Activated CD8-positive, alpha-beta T cell treated with anti-CD3 and anti-CD28 coated beads for 36 hours (primary cell): ENCODE measurements at places on chromosomes 1 and 21. TPM values are rescaled to one million over a fixed set of nuclear protein-coding genes. Genes with fewer than 3 reads are reported as not detected.

DNA sequence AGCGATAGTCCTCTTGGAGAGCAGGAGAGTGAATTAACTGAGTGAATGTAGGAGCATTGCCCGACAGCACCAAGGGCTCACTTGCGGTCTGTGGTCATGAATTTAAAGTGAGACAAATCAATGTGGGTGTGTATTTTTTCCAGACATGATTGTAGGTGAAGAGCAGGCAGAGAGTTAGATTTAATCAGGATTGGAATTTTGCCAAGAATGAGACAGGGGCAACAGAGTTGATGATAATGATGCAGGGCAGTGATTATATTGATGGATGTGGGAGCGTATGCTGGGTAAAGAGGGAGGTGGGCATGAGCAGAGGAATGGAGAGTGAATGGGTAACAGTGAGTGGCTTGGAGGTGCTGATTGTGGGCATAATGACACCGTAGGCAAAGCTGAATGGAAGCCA, 20.0 kb upstream of the SYT6 start:
- H3K4me1 ChIP-seq: peaks cover 4% of the 10 kb centered on the region
- no peak overlapping the region for H3K27ac ChIP-seq
- no peaks in the 10 kb centered on the region for H3K36me3 ChIP-seq

GRCh38 chr21:27795418-27795817, 828.5 kb upstream of the ADAMTS5 start:
- H3K4me3 ChIP-seq: no peak overlapping the region
- H3K4me1 ChIP-seq: no peaks in the 10 kb centered on the region
- no peak overlapping the region for H3K27ac ChIP-seq
- no peak for DNase-seq
- no peaks in the 10 kb centered on the region for H3K27me3 ChIP-seq

IL12RB2 gene
- 29.1 TPM for total RNA-seq

LPGAT1 gene
- total RNA-seq: 16.7 TPM

OPTC gene
- not detected for total RNA-seq

- H3K4me3 ChIP-seq: peak overlapping the region; percentile 52
- peaks cover 63% of the 10 kb centered on the region for H3K4me1 ChIP-seq
- H3K36me3 ChIP-seq: peaks cover 5% of the 10 kb centered on the region
- peak overlapping the region; percentile 92 for H3K27ac ChIP-seq
- DNase-seq: peak; percentile 77
- H3K27me3 ChIP-seq: no peaks in the 10 kb centered on the region
These were observed 4.0 kb downstream of the ZBTB7B start for GRCh38 chr1:155006601-155007101.

RPE65 gene
- not detected for total RNA-seq

BARHL2 gene
- total RNA-seq: not detected

DNA sequence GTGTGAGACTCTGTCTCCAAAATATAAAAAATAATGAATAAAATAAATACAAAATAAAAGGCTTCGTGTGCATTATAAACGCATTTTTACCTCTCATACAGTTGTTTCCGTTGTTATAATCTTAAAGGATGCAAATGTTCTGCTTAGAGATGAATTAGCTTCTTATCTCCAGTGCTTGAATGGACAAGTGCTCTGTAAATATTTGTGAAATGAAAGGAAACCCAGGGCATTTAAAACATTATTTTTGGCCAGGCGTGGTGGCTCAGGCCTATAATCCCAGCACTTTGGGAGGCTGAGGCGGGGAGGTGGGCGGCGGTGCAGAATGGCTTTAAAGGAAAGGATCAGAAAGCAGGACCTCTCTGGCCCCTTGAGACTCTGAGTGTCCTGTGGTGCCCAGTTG, 94.5 kb downstream of the HUNK start:
- H3K36me3 ChIP-seq: no peaks in the 10 kb centered on the region
- DNase-seq: no peak
- H3K27me3 ChIP-seq: no peaks in the 10 kb centered on the region

HDGF gene
- 235 TPM for total RNA-seq

DNA sequence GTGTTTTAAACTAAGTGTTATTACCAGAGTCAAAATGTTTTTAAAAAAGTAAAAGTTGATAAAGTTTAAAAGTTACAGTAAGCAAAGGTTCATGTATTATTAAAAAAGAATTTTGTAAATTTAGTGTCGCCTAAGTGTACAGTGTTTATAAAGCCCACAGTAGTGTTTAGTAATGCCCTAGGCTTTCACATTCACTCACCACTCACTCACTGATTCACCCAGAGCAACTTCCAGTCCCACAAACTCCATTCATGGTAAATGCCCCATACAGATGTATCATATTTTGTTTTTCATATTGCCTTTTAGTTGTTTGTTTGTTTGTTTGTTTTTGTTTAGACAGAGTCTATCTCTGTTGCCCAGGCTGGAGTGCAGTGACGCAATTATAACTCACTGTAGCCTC, 353.8 kb upstream of the PTBP2 start:
- peaks cover 5% of the 10 kb centered on the region for H3K4me1 ChIP-seq
- no peaks in the 10 kb centered on the region for H3K36me3 ChIP-seq
- H3K4me3 ChIP-seq: no peak overlapping the region
- no peak for DNase-seq
- no peak overlapping the region for H3K27ac ChIP-seq

LIPI gene
- total RNA-seq: not detected

DNA sequence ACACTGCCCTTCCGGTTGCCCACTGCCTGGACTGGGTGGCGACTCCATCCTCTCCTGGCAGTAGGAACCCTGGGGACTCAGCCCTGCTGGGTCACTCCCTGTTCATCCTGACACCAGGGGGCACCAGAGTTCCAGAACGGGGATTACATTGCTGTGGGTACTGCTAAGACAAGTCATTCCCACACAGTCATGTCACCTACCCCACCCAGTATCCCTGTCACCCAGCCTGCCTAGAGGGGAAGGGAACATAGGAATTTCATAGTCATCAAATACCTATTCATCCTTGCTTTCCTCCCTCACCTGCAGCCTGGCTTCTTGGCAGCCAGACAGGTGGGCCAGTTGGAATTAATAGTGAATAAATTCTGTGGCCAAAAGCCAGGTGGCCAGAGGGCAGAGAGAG, 9.8 kb upstream of the SFN start:
- no peak overlapping the region for H3K27ac ChIP-seq
- peak; percentile 82 for DNase-seq
- peaks cover 47% of the 10 kb centered on the region for H3K36me3 ChIP-seq
- no peaks in the 10 kb centered on the region for H3K4me1 ChIP-seq
- no peak overlapping the region for H3K4me3 ChIP-seq

DNA sequence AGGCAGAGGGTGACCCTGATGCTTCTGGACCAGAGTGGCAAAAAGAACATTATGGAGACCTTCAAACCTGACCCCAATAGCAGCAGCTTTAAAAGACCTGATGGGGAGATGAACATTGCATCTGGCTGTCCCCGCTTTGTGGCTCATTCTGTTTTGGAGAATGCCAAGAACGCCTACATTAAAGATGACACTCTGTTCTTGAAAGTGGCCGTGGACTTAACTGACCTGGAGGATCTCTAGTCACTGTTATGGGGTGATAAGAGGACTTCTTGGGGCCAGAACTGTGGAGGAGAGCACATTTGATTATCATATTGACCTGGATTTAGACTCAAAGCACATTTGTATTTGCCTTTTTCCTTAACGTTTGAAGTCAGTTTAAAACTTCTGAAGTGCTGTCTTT, 45.8 kb downstream of the TRAF5 start:
- no peak overlapping the region for H3K4me3 ChIP-seq
- H3K4me1 ChIP-seq: peaks cover 28% of the 10 kb centered on the region
- peak overlapping the region; percentile 20 for H3K27ac ChIP-seq
- DNase-seq: no peak

DNA sequence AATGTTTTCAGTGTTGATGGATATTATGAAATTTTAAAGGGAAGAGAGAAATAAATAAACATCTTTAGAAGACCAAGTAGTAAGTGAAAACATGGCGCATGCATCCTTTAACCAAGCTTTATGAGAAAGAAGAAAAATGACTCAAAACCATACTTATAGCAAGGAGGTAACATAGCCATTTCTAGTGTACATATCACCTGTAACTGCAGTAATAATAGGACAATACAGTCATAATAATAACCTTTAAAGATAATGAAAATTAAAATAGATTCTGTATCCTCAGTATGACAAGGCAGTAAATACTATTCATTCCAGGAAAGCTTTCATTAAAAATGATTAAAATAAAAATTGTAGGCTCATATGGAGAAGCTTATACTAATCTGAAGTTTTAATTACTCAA, 141.2 kb downstream of the COL24A1 start:
- H3K4me1 ChIP-seq: no peaks in the 10 kb centered on the region
- H3K27ac ChIP-seq: no peak overlapping the region
- H3K4me3 ChIP-seq: no peak overlapping the region
- no peak for DNase-seq
- no peaks in the 10 kb centered on the region for H3K27me3 ChIP-seq

DNA sequence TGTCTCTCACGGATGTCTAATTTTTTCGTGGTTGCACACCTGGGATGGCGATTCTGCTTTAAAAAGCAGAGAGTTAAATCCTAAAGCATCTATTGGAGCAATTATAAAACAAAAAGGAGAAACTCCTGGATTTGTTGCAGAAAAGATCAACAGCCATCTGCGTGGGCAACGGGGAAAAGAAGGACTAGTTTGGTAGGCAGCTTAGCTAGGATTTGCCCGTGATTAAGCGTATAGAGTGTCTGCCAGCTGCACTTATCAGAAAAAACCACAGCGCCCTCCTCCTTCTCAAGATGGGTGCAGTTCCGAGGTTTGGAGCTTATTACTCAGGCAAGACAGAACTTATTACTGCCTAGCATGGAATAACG, 526 bp upstream of the SLC25A24 start:
- no peaks in the 10 kb centered on the region for H3K27me3 ChIP-seq
- H3K4me3 ChIP-seq: peak overlapping the region; percentile 85
- H3K36me3 ChIP-seq: peaks cover 6% of the 10 kb centered on the region
- peak overlapping the region; percentile 75 for H3K27ac ChIP-seq
- DNase-seq: peak; percentile 65

AGMAT gene
- total RNA-seq: 21.6 TPM

- no peak overlapping the region for H3K4me3 ChIP-seq
- H3K27me3 ChIP-seq: no peaks in the 10 kb centered on the region
- peaks cover 33% of the 10 kb centered on the region for H3K4me1 ChIP-seq
These were observed 137.8 kb downstream of the AKT3 start for GRCh38 chr1:243712242-243712641.

DNA sequence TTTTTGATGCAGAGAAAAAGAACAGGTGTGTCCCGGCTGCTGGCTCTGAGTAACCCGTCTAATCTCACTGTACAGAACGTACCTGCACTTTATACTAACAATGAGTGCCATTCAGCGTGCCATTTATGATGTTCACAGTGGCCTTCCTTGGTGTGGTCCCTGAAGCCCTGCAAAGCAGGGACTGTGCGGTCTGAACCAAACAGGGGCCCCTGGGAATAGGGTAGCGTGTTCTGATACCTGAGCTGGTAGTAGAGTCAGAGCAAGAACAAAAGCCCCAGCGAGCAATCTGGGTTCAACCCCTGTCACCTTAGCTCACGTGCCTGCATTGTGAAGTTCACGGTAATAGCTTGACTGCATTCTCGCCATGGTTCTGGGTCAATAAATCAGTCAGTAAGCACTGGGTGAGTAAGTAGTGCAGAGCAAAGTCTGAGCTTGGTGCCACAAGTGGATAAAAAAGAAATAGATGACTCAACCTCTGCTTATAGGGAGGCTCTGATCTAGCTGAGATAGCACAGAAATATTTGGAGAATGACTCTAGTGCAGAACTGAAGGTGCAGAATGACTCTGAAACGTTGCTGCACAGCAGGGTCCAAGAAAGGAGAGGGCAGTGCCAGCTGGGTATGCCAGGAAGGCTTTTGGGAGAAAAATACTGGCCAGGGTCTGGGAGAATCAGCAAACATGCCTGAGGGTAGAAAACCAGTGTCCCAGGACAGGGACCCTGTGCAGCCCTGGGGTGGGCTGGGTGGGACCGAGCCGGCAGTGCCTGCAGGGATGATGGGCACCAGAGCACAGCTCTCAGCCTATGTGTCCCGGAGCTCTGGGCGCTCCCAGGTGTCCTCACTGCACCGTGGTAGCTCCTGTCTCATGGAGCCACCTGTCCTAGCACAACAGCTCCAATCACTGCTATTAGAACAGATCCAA, 125.9 kb downstream of the RHOU start:
- H3K4me3 ChIP-seq: no peak overlapping the region
- H3K36me3 ChIP-seq: no peaks in the 10 kb centered on the region

ORC1 gene
- 51.8 TPM for total RNA-seq

DNA sequence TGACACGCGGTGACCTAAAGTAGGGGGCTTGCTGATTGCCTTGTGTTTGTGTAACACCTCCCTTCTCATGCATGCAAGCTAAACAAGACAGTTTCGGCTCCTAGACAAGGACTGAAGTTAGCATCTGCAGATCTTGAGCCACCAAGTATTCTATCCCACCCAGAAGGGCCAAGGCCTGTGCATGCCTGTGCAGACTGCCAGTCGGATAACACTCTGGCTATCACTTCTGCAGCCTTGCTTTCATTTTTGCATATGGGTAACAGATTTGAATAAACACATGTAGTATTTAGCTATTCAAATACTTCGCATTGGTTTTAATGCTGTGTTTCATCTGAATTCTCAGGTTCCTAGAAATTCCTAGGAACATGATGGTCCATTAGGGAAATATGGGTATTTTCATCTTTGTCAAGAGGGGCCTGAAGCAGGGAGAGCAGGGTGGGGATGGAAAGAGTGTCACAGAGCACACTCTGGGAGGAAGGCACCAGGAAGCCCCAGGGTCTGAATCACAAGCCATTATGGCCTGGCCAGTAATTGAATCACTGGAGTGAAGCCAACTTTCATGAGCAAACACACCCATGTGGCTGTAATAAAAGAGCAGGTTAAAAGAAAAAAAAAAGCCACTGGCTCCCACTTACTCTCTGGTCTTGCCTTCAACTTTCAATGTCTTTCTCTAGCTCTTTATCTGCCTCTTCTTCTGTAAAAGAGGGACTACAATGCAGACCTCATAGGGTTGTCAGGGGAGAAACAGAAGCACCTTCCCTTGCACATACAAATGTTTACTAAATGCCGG, 28.3 kb downstream of the GADD45A start:
- DNase-seq: no peak
- H3K27me3 ChIP-seq: no peaks in the 10 kb centered on the region
- no peaks in the 10 kb centered on the region for H3K36me3 ChIP-seq
- H3K27ac ChIP-seq: no peak overlapping the region
- H3K4me1 ChIP-seq: no peaks in the 10 kb centered on the region

- H3K27ac ChIP-seq: no peak overlapping the region
- DNase-seq: no peak
- H3K4me1 ChIP-seq: no peaks in the 10 kb centered on the region
- H3K27me3 ChIP-seq: peaks cover 2% of the 10 kb centered on the region
- no peaks in the 10 kb centered on the region for H3K36me3 ChIP-seq
These were observed 7.5 kb downstream of the KIAA1614 start for GRCh38 chr1:180920193-180920592.

GRCh38 chr21:32360401-32360975, 32.3 kb downstream of the URB1 start:
- H3K27me3 ChIP-seq: no peaks in the 10 kb centered on the region
- peaks cover 66% of the 10 kb centered on the region for H3K36me3 ChIP-seq
- no peaks in the 10 kb centered on the region for H3K4me1 ChIP-seq
- DNase-seq: no peak
- H3K27ac ChIP-seq: no peak overlapping the region
- H3K4me3 ChIP-seq: no peak overlapping the region

ITGB2 gene
- 340 TPM for total RNA-seq

CFAP141 gene
- total RNA-seq: not detected

- no peaks in the 10 kb centered on the region for H3K27me3 ChIP-seq
- no peak overlapping the region for H3K4me3 ChIP-seq
- H3K4me1 ChIP-seq: peaks cover 20% of the 10 kb centered on the region
- no peak for DNase-seq
These were observed 187.3 kb upstream of the DMRTA2 start for GRCh38 chr1:50610563-50610962.
